Stimulated activated CD4-positive, alpha-beta T cell treated with anti-CD3 and anti-CD28 coated beads, Interleukin-15, amount 100 ng/mL, for 48 hours (primary cell): ENCODE measurements at places on chromosomes 1 and 21.

DNA sequence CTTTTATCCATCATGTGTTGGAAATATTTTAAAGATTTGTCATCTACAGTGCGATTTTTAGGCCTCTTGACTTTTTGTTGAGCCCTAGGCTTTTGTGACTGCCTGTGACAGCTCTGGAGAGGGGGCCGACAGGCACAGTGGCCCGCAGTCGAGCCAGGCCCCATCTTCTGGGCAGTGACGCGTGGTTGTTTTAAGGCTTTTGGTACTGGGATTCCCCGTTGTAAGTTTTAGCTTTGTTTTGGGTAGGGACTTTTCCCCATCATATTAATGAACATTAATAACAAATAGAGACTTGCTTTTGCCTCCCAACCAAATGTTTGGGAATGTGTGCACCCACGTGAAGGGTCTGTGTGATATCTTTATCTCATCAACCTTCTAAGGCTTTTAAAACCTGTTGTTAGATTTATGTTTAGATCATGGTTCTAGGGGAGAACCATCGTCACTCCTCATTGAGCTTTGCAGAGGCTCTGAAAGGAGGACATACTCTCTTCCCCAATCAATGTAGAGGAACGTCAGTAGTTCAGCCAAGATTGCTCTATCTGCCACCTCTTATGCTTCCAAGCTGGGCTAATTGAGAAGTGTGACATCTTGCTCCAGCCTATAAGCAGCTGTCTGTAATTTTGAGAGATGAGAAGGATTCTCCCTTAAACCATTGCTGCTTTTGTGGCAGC, 34.6 kb downstream of the MAPKAPK2 start:
- DNase-seq: no peak

GRCh38 chr1:186977266-186977957, 148.7 kb downstream of the PLA2G4A start:
- no peak for DNase-seq

DNA sequence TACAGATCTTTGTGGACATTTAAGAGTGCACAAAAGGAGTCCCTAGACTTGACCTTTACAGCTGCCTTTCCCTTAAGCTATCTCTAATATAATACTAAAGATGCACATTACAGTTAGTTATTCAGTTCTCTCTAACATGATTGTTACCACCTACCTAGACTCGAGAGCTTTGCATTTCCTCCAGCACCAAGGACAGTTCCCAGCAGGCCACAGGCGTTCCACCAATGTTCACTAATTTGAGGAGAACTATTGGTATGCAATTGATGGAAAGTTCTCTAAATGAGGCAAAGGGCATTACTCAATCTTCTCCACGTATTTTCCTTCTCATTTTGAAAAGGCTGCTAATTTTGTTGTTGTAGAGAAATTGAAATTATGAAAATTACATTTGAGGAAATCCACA, 5.4 kb upstream of the NTNG1 start:
- DNase-seq: no peak

DNA sequence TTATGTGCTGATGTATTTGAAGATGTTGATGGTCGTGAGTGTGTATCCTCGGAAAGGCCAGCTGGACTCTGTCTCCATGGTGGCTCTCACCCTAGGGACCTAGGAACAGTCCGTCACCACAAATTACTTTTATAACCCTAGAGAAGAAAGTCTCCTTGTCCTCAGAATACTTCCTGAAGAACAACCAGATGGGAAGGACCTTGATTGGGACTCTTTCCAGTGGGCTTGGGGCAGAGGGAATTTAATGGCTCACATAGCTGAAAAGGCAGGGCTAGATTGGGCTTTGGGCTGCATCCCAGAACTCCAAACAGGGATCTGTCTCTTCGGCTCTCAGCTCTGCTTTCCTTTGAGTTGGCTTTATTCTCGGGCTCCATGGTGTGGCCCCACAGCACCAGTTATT, 90.8 kb downstream of the TBX19 start:
- no peak for DNase-seq

DNA sequence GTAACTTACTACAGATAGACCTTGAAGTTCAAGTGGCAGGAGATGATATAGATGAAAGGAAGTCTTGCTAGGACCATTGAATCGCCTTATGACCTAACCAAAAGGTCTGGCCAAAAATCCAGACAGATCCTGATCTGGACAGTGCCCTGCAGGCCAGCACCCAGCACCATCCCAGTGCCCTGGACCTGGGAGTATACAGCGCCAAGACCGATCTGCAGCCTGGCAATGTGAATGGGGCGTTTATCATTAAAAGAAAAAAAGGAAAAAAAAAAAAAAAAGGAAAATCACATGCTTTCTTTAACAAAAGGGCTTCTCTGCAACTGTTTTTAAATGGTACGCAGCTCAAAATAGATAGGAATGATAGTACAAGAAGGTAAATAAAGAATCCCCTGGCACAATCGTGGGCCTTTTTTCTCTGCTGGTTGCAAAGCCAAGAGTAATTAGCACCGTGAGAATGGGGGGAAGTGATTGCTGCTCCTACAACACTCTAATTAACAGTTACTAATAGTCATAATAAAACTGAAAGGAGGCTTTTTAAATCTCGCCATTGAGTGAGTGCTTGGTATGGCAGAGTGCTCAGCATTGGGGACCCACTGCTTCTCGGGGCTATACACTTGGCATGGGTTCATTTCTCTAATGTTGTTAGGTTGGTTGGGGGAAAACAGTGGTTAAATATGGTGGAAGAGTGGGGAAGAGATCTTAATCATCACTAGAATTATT, 146.7 kb downstream of the KAZN start:
- no peak for DNase-seq

DNA sequence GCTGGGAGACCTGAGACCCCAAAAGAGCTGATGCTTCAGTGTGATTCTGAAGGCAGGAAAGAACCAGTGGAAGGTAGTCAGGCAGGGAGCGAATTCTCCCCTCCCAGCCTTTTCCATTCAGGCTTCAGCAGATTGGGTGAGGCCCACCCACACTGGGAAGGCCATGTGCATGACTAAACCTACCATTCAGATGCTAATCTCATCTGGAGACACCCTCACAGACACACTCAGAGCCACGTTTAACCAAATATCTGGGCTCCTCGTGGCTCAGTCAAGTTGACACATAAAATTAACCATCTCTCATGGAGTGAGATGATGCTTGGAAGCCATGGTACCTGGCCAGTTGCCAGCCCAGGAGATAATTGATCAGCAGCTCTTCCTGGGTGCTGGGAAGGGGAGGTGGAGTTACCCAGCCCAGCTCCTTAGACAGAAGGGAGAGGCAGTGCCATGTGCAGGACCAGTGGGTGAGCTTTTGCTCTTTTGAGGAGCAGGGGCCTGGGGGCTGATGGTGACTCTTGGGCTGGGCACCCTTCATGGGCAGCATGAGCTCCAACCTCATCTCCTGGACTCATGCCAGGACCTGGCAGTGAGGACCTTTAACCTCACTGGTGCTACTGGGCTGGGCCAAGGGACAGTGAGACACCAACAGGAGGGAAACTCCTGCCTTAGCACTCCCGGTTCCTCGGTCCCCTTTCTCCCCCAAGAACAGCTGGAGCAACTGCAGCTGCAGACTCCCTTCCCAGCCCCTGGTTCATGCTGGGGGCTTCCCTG, 89.0 kb upstream of the ACTL8 start:
- no peak for DNase-seq

GRCh38 chr1:2468041-2468472, 8.0 kb upstream of the PLCH2 start:
- no peak for DNase-seq

- DNase-seq: no peak
Observed at GRCh38 chr1:231693361-231694074, 66.9 kb downstream of the DISC1 start.

DNA sequence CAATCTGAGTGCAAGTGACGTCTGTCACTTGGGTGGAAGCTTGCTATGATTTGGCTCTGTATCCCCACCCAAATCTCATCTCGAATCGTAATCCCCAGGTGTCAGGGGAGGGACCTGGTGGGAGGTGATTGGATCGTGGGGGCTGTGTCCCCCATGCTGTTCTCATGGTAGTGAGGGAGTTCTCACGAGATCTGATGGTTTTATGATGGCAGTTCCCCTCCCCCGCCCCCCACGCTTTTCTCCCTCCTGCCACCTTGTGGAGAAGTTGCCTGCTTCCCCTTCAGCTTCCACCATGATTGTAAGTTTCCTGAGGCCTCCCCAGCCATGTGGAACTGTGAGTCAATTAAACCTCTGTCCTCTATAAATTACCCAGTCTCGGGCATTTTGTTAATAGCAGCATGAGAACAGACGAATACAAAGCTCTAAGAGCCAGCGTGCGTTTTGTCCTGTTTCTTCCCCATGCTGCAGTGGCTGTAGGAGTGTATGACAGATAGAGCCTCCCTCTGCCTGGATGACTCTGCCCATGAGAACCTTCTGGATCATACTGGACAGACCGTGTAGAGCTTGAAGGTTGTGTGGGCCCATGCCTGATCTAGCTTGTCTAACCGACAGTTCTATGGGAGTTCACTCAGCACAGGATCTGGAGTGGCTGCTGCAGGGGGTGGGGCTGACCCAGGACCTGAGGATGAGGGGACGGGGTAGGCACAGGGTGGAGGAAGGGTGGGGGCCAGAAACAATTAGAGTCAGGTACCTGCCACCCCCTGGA, 139.7 kb upstream of the ERRFI1 start:
- DNase-seq: no peak

DNA sequence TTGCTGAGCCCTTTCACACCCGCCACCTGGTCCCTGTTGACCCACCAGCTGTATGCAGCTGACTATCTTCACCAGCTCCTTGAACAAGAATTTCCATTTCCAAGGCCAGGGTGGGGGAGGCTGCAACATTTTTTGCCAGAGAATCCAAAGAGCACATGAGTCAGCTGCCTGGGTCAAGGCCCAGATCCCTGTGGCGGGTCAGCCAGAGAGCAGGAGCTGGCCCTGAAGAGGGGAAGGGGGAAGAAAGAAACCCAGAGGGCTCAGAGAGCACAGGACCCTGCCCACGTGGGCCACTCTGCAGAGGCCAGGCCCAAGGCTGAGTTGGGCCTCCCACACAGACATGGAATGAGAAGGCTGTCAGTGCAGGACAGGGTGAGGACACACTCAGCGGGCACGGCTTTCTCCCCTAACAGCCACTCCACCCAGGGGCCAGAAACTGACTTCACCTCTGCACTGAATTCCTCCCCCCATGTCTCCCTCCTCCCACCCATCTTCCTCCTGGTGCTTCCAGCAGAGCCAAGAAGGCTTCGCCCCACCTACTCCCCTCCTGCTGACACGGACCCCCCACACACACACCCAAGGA, 28.9 kb downstream of the S100A6 start:
- DNase-seq: no peak

- no peak for DNase-seq
Observed at GRCh38 chr1:247064304-247064703, 14.3 kb downstream of the ZNF670 start.

DNA sequence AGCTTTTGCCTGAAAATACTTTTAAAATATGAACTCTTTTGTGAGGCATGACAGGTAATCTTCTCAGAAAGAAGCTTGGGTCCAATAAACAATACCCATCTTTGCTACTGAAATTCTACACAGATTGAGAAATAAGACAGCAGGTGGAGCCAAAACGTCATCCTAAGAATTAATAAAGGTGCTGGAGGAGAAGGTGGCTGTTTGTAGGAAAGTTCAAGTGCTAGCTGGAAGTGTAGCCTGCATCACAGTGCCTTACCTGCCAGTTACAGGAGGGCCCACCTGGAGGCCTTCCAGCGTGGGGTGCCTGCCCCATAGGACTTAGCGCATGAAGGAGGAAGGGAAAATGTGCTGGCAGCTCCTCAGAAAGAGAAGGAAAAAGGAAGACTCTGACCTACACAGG, 93.7 kb downstream of the TTC3 start:
- no peak for DNase-seq

GRCh38 chr1:201761178-201761577, 67.8 kb upstream of the IPO9 start:
- DNase-seq: no peak

GRCh38 chr1:228378873-228379460, 27.7 kb downstream of the TRIM11 start:
- no peak for DNase-seq

DNA sequence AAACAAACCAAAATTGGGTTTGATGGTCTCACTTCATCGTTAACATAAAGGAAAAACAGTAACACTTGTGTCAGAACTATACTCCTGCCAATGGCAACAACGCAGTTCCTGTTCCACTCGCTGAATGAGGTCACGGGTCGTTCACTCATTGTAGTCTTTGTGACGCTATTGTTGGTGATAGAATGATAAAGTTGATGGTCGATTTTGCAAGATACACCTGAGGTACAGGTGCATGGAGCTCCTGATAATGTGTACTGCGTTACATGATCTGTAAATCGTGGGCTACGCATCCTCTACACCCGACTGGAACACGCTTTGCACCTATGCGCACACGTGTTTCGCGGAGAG, 391 bp upstream of the CENPS start:
- no peak for DNase-seq

DNA sequence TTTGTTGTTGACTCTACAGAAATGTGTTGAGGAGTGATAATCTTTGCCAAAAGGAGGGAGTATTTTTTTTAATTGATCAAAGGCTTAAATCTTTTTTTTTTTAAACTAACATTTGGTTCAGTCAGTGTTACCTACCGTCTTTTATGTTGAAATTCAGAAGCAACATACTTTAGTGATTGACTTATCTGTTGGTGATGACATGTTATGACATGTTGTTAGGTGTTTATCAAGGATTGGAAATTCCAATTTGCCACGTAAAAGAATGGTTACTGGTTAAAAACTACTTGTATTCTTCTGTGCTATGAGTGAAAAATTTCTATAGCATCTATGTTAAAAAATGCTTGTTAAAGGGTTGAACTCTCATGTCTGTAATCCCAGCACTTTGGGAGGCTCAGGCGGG, 61.2 kb downstream of the DNM3 start:
- no peak for DNase-seq

DNA sequence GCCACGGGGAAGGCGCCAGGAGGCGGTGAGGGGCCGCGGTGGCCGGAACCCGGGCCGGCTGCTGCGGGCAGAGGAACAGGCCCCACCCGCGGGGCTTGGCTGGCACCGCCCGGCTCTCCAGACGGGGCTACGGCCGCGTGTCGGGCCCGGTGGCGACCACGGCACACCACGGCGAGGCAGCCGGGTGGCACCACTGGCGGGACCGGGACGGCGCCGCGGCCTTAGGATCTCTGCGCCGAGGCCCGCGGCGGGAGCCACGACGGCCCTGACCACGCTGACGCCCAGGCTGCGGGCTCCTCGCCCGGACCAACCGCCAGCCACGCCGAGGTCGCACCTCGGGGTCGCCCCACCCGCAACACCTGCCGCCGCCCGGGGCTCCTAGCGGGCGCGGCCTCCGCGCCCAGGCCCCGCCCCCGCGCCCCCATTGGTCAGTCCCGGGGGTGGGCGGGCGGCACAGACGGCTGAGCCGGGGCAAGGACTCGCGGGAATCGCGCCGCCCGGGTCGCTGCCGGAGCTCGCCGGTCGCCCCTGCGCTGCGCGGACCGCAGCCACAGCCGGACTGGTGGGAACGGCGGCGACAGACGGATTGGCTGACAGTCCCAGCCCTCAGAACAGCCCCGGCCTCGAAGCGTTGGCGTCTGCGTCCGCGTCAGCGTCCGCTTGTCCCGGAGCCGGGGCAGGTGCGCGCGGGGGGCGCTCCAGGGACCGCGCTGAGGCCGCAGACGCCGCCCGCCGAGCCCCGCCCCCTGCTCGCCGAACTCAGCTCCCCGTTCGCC, at the start of gene BMP8A:
Gene BMP8A (plus strand): TSS at position 491 of the 776 bp plus-strand sequence. CDS start 356 bp downstream, outside the sequence.
- peak; percentile 54 for DNase-seq
